ENCODE measurements at places on chromosomes 7 and 10.

DNA sequence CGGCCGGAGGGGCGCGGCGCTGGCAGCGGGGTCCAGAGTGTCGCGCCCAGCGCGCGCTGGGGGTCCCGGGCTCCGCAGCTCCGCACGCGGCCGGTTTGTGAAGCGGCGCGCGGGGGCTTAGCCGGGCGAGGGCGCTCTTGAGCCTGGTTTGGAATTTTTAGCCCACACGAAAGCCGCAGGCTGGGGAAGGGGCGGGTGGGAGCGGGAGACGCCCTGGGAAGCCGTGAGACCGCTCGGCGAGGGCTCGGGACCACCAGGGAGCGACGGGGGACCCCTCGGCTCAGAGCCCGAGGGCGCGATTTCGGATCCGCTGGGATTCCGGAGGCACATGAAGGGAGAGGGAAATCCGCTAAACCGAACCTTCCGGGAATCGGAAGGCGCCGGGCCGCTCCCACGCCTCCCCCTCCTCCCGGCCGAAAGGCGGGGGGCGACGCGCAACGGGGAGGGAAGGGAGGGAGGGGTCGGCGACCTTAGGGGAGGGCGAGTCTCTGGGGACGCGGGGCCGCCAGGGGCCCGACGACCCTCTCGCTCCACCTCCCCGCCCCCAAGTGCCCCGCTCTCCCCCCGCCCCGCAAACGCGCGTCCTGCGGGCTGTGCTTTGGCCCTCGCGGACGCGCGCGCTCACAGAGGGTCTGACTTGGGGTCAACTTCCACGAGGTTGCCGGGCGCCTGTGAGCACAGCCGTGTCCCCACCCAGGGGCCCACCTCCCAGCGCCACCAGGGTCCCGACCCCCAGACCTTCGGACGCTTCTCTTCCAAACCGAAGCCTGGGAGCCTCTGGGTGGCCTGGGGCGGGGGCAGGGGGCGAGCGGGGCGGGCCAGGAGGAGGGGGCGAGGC lies 5.1 kb upstream of the ELFN1 start:
- no peak for DNase-seq

DNA sequence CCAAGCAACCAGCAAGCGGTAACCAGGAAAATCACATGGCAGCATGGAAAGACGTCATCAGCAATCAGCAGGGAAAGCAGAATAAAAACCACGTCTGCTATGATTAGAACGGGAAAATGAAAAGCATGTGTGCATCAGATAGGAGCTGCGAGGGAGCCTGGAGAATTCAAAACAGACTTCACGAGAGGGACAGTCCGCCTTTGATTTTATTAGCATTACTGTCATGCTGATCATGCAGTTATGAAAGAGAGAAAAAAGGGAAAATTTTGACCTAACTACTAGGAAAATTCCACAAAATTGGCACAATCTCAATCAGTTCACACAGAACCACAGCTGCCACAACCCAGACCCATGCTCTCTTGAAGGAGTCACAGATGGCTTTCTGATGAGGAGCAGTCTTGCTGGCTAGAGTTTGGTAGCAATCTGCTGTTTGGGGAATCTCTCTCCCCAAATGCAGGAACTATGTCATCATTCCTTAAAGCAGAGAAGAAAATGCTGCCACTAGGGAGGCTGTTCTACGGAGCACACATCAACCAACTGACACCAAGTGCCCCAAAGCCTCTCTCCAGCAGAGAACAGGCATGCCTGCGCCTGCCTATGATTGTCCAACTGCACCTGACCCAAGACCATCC lies 295.9 kb downstream of the TNS3 start:
- DNase-seq = no peak

DNA sequence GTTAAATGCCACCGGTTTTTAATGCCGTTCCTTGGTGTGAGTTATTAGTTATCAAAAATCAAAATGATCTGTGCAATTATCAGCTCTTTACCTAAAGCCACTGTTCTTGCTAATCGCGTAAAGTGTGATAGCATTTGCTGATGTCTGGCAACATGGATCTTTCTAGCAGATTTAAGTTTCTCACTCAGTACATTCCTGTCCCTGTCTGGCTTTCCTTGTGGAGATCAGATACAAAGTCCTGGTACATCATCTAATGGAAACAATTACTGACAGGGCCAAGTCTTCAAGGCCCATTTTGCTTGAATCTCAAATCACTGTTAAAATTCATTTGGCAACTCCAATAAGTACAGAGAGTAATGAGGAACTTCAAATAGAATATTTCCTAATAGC lies 755.7 kb downstream of the AUTS2 start:
- DNase-seq = no peak

GRCh38 chr10:28592953-28593352 lies 60.0 kb downstream of the WAC start:
- DNase-seq = no peak

GRCh38 chr10:10870523-10871241 lies 147.0 kb upstream of the CELF2 start:
- DNase-seq = no peak

DNA sequence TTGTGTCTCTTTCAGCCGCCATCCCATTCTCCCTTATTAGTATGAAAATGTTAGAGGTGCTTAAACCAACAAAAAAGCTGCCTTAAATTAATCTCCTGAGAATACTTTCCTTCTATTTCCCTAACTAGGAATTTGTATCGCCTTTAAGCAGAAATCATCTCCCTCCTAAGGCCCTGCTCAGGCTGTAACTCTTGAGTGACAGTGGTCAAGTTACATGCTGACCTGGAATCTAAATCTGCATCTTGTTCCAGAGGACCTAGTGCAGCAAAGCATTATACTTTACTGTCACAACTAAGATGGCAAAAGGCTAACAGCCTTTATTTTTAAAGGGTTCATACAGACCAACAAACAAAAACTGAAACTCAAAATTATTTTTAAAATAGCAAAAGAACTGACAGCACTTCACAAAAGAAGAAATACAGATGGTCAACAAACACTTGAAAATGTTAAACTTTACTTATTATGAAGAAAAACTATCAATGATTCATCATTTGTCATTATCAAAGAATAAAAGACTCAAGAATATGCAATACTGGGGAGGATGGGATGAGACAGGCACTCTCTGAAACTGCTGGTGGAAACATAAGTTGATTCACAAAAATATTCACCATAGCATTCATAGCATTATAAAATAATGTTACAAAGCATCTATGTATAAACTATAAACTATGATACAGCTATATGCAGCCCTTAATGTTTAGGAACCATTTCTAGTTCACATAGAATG lies 11.0 kb downstream of the CYREN start:
- DNase-seq = no peak
